ENCODE measurements at places on chromosomes 7 and 10.

DNA sequence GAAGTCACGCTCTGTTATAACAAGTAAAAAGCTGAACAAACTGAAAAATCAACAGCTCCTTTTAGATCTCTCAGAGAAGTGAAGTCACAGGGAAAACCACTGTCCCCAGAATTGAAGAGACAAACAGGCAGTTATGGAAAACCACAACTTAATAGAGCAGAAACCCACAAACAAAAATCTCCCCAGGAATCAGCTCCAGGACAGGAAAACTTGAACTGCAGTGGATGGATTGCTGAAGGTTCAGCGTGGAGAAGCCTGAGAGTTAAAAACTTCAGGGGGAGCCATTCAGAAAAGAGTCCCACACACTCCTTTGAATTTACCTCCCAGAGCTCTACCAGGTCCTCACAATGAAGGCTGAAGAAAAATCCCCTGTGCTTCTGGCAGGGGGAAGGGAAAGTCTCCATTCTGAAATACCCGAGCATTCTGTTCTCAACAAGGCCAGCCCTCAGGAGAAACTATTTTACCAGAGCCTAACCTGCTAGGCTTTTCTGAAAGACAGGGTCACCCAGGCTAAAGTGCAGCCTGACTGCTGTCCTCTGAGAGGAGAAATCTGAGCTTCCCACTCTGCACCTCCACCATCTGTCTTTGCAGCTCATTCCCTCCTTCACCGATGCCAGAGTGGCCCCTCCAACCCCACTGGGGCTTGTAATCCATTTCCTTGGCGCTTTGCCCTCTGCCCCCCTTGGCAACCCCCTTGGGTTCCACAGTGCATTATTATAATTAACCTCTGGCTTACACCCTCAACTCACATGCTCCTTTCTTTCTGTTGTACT lies 65.0 kb upstream of the CCNY start:
- DNase-seq, result no peak

- DNase-seq, result no peak
Observed at GRCh38 chr10:92993699-92994272, 66.8 kb upstream of the CYP26C1 start.

DNA sequence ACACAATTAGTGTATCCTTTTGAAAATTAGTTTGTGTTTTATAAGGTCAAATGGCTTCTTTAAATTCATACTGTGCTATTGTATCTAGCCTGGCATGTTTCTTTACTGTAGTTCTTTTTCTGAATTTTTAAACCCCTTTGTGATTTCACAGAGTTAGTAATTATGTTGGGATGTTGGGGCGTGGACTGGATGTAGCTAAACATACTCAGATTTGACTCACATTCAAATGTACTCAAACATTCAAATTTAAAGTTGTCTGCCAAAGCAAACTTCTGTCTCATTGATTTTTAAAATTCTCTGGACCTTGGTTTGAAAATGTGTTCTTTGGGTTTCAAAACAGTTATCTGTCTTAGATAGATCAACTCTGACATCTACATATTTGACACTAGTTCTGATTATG lies 7.2 kb upstream of the NRP1 start:
- DNase-seq, result no peak

DNA sequence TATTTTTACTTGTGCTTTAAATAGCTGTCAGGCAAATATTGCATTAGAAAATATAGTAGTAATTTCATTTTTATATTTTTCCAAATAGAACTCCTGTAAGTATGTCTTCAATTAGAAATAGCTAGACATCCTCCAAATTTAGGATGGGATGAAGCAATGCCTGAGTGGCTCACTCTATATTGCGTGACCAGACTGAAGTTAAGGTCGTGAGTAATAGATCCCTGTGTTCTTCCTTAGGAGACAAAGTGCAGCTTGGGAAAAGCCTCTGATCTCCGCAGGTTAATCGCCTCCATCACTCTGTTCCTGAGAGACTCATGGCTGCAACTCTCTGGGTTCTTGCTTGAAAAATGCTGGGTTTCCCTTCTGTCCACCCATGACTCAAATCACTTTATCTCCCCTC lies 484.8 kb upstream of the ANKRD30A start:
- no peak for DNase-seq

- DNase-seq, result no peak
Observed at GRCh38 chr10:49620841-49621378, 7.1 kb downstream of the CHAT start.

GRCh38 chr7:117069379-117069778 lies 116.1 kb downstream of the ST7 start:
- no peak for DNase-seq

DNA sequence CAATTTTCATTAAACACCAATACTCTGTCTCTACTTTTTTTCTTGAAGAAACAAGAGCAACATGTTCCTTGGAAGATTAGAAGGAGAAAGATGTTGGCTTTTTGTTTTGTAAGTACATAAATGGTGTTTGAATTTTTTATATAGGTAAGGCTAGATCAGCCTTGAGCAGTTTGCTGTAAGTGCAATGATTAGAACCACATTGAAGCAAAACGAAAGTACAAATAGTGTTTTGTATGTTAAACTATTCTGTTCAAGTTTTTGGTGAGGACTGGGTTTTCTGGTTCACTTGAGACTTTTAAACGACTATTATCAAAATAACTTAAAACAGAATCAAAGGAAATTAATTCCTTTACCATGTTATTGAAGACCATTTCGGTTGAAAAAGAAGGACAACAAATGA lies 162.9 kb upstream of the NRP1 start:
- DNase-seq, result no peak

GRCh38 chr10:122307669-122308416 lies 36.7 kb downstream of the BTBD16 start:
- peak; percentile 74 for DNase-seq

- no peak for DNase-seq
Observed at GRCh38 chr10:107379601-107380000, 215.1 kb upstream of the SORCS1 start.

DNA sequence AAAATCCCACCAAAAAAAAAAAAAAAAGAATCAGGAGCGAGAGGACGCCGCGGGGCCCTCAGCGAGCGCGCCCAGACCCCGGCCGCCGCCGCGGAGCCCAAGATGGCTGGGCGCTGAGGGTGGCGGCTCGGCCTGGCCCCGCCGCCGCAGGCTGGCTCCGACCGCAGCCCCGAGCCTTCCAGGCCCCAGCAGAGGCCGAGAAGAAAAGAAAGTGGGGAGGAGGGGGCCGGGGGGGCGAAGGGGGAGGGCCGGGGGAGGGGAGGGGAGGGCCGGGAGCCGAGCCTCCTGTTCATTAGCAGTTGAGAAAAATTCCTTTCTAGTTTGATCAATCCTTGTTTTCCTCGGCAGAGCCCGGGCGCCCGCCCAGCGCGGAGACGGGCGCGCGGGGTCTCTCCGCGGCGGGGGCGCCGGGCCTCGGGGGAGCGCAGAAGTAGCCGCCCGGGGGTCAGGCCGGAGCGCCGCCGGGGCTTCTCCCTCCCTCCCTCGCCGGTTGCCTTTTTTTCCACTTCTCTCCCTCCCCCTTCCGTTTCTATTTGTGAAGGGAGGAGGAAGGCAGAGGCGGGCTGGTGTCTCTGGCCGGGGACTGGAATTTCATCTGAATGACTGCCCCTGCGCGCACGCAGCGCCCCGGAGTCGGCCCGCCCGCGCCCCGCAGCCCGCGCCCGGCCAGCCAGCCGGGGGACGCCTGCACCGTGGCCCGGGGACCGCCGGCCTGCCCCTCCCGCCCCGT lies 778 bp upstream of the TRIM8 start:
- peak; percentile 66 for DNase-seq
